Urothelium cell line (cell line): ENCODE measurements at places on chromosomes 4 and X.
A peak's percentile ranks its signal among the peaks of the same experiment; 100 is the strongest.

- peak; percentile 17 for DNase-seq
Measured at GRCh38 chrX:76555816-76556215, 128.3 kb downstream of the MAGEE1 start.

DNA sequence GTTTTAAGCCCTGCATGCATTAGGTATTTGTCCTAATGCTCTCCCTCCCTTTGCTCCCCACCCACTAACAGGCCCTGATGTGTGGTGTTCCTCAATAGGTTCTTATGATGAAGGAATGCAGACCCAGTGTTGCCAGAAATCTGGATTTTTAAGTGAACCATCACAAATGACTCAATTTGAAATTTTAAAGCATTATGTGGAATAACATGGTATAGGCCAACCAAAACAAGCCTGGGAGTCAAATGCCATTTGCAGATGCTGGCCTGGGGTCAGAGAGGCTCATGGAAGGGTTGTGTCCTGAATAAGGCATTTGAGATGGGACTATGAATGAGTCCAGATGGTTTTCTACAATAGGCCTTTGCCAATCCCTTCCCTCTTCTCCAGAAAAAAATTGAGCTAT, 179.6 kb downstream of the SHROOM3 start:
- DNase-seq, result no peak

- no peak for DNase-seq
Measured at GRCh38 chrX:45011597-45011996, 138.6 kb downstream of the KDM6A start.

- DNase-seq, result peak; percentile 64
Measured at GRCh38 chrX:65528705-65529340, 5.8 kb downstream of the LAS1L start.

DNA sequence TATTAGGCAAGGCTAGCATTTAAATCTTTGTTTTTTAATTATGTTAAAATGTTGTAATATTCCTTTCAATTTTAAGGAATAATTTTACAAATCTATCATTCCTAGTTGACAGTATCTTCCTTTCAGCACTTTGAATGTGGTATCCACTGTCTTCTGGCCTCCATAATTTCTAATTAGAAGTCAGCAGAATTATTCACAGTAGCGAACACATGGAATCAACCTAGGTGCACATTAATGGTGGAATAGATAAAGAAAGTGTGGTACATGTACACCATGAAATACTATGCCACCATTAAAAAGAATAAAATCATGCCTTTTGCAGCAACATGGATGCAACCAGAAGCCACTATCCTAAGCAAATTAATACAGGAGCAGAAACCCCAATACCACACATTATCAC, 1887.8 kb downstream of the PCDH7 start:
- no peak for DNase-seq

GRCh38 chr4:188949596-188949995, 810.4 kb downstream of the TRIML1 start:
- no peak for DNase-seq

GRCh38 chr4:150140774-150141400, 62.6 kb downstream of the DCLK2 start:
- peak; percentile 32 for DNase-seq

GRCh38 chrX:15663439-15663838, 1.2 kb downstream of the CLTRN start:
- DNase-seq, result no peak

GRCh38 chr4:113145519-113146291, 96.3 kb downstream of the ANK2 start:
- DNase-seq, result no peak

DNA sequence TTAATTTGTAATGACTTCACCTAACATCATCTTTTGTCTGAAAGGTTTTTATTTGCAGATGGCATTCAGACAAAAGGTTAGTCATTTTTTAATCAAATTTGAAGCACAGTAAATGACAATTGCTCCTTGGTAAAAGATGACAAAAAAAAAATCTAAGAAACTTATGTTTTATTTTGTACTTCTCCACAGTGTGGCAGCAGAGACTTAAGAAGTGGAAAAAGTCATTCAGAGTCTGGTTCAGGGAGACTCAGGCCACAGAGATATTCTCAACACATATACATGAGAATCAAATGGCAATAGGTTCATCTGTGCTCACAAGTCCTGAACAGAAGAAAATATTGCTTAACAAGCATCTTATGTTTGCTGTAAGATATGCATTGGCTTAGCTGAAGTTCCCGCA, 436.2 kb downstream of the KCNIP4 start:
- DNase-seq, result peak; percentile 22

DNA sequence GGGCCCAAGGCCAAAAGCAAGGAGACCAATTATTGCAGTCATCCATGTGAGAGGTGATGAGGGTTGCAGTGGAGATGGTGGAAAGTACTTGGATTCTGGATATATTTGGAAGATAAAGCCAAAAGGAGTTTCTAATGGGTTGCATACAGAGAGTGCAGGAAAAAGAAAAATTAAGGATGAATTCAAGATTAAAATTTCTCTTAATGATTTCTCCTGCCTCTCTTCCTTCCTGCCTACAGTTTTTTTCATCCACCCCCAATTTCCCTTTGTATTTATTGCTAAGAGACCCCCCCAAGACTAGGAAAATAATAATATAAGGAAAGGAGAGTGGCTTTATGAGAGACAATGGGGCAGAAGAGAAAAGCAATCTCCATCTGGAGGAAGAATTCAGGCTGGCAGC, 8.6 kb upstream of the FGF5 start:
- DNase-seq, result no peak

GRCh38 chr4:24241511-24241910, 342.8 kb downstream of the DHX15 start:
- no peak for DNase-seq

DNA sequence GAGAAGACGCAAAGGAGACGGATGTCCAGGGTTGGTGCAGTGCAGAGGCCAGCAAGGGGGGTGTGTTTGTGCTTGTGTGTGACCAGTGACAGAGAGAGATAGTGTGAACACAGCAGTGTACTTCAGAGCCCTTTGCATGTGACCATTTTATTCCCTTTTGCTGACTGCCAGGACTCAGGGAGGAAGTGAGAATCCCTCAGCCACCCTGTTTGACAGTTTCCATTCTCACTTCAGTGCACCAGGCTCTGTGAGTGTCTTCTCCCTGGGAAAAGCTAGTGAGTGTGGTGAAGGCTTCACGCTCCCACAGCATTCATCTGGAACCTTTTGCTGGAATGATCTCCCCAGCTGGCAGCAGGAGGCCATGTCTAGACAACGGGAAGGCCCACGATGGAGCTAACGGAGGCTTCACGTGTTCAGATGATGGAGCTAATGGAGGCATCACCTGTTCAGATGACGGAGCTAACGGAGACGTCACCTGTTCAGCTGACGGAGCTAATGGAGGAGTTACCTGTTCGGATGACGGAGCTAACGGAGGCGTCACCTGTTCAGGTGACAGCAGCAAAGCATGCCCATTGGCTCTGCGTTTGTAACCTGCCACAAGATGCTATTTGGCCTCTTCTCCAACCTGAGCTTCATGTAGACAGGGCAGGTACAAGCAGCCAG, 195.4 kb downstream of the AFAP1 start:
- DNase-seq, result no peak

DNA sequence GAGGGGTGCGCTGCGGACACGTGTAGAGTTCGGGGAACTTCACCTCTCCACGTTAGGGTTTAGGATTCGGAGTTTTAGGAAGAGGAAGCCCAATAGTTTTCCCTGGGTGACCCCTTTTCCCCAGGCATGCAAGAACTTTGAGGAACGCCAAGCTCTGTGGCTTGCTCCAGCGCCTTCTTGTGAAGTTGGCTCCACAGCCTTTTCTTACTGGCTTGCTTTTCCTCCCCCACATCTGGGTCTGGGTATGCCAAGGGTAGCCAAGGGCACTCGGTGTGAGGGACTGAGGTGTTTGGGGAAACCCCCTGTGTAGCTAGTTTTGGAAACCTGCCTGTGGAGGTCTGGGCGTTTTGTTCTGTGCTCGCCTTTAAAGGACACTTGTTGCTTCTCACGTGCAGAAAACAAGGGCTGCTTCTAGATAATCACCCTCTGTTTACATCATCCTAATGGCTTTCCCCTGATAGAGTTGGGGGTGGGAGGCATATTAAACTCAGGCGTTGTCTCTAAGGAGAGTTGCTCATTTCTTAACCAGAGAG, 746 bp downstream of the EDNRA start:
- DNase-seq, result no peak

- DNase-seq, result no peak
Measured at GRCh38 chr4:52057196-52057595, 6.1 kb downstream of the SPATA18 start.

DNA sequence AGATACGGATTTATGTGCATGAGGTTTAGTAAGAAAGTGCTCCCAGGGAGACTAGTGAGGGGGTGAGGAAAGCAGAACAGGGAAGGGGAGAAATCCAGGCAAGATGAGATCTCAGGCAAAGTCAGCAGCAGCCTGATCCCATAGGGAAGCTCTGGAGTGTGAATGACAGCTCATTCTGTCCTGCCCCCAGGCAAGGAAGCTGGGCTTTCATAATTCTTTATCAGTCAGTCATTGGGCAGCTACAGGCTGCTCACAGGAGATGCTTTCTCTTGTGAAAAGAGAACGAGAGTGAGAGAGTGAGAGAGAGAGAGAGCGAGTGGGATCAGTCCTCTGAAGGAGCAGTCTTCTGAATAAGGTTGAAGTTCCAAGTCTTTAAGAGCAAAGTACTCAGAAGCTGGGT, 48.1 kb downstream of the SRPX start:
- no peak for DNase-seq
